Small intestine (tissue), 16 donors: ENCODE measurements at places on chromosomes 7 and 10. TPM values are rescaled to one million over a fixed set of nuclear protein-coding genes. Genes with fewer than 3 reads are reported as not detected.

DNA sequence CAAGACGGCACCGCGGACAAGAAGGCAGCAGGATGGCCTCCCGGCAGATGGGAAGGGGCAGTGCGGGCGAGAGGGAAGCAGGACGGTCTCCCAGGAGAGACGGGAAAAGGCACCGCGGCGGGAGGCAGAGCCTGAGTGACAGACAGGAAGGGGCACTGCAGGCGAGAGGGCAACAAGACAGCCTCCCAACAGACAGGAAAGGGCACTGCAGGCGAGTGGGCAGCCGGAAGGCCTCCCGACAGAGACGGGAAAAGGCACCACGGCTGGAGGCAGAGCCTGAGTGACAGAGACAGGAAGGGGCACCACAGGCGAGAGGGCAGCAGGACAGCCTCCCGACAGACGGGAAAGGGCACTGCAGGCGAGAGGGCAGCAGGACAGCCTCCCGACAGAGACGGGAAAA is 32.6 kb downstream of the ESYT2 start:
- H3K4me3 ChIP-seq, result no peak overlapping the region
- no peaks in the 10 kb centered on the region for H3K27me3 ChIP-seq
- H3K36me3 ChIP-seq, result peaks cover 6% of the 10 kb centered on the region
- no peak overlapping the region for H3K27ac ChIP-seq
- no peaks in the 10 kb centered on the region for H3K4me1 ChIP-seq

- no peak overlapping the region for H3K27ac ChIP-seq
- no peaks in the 10 kb centered on the region for H3K4me1 ChIP-seq
- H3K36me3 ChIP-seq, result no peaks in the 10 kb centered on the region
- no peak for DNase-seq
These were observed 219.5 kb upstream of the NRP1 start for GRCh38 chr10:33553748-33554571.

DNA sequence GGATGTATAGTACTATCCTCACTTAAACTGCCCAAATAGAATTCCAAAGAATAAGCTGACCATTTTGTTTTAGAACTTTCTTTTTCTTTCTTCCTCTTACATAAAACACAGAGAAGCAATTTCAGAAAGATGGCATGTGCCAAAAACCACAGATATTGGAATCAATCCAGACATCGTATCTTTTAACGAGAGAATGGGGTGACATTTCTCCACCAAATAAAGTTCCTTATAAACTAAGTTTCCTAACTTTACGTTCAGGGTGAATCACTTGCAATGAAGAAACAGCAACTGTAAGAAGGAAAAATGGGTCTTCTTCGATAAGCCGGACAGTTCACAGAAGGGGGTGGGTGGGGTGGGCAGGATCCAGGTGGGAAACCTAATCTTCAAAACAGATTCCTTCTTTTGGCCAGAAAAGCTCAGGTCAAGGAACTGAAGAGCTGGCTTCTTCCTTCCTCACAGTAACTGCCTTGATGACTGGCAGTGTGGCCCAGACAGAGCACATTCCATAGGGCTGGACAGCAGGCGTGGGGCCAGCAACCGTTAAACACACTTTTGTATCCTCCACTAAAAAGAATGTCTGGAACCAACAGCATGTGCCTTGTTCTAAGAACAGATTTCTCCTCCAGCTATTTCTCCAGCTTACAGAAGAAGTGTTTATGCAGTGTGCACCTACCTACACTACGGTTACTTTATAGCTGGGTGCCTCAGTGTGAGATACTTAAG is 31.5 kb downstream of the CREB3L2 start:
- H3K27ac ChIP-seq, result no peak overlapping the region
- peaks cover 2% of the 10 kb centered on the region for H3K4me1 ChIP-seq
- H3K4me3 ChIP-seq, result no peak overlapping the region
- DNase-seq, result no peak
- H3K27me3 ChIP-seq, result no peaks in the 10 kb centered on the region

DNA sequence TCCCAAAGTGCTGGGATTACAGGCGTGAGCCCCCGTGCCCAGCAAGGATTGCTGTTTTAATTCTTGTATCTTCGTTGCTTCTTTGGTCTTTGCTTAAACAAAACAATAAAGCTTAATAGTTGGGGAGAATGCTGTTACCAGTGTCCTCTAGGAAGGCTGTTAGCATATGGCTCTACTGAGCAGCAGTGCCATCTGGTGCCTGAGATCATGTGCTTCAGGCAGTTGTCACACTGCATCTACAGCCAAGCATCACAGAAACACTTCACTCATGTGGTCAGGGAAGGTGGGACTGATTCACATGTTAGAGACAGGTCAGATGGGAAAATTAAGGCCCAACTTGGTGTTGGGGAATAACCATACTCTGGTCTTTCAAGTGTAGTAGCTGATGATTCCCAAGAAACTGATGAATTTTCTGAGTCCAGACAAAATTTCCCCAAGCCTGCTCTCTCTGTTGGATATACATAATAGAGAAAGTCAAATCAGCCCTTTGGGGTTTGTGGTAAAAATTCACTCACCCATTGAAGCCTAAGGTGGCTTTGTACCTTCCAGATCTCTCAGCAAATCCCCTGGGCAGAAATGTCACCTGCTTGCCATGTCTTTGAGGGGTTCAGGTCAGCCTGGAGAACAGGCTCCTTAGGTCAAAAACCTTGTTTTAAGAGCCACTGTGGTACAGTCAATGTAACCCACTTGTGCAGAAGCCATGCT is 28.4 kb downstream of the UBE2D4 start:
- peaks cover 32% of the 10 kb centered on the region for H3K36me3 ChIP-seq
- no peaks in the 10 kb centered on the region for H3K27me3 ChIP-seq
- peak; percentile 68 for DNase-seq
- no peaks in the 10 kb centered on the region for H3K4me1 ChIP-seq
- H3K4me3 ChIP-seq, result no peak overlapping the region

- H3K27ac ChIP-seq, result no peak overlapping the region
- no peaks in the 10 kb centered on the region for H3K36me3 ChIP-seq
- no peak overlapping the region for H3K4me3 ChIP-seq
- DNase-seq, result no peak
- no peaks in the 10 kb centered on the region for H3K4me1 ChIP-seq
- H3K27me3 ChIP-seq, result peaks cover 5% of the 10 kb centered on the region
These were observed 179.0 kb downstream of the DGKI start for GRCh38 chr7:137667633-137668387.

- H3K27me3 ChIP-seq, result no peaks in the 10 kb centered on the region
- H3K4me3 ChIP-seq, result no peak overlapping the region
- H3K36me3 ChIP-seq, result no peaks in the 10 kb centered on the region
- H3K4me1 ChIP-seq, result no peaks in the 10 kb centered on the region
These were observed 36.2 kb downstream of the RAMP3 start for GRCh38 chr7:45193828-45194227.

GRCh38 chr7:47370461-47371042 is 211.4 kb downstream of the TNS3 start:
- DNase-seq, result no peak
- peaks cover 7% of the 10 kb centered on the region for H3K36me3 ChIP-seq
- H3K27me3 ChIP-seq, result no peaks in the 10 kb centered on the region

DNA sequence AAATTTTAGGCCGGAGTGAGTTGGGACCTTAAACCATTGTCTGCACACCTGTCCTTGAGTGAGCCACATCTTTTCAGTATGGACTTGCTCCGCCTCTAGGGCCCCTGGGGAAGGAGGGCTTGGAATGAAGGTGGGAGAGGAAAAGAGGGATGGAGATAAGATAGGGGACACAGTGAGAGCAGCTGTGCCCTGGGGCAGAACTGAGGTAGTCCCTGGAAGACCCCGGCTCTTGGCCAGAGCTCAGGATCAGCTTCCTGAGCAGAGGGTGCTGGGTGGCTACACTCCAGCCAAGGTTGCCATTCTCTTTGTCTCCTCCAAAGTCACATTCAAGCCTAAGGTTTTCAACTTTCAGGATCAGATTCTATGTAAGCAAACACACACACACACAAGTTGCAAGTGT is 82.0 kb downstream of the MKI67 start:
- no peak for DNase-seq
- no peak overlapping the region for H3K4me3 ChIP-seq
- H3K27ac ChIP-seq, result no peak overlapping the region
- H3K4me1 ChIP-seq, result peaks cover 4% of the 10 kb centered on the region
- H3K27me3 ChIP-seq, result no peaks in the 10 kb centered on the region
- no peaks in the 10 kb centered on the region for H3K36me3 ChIP-seq

- H3K27ac ChIP-seq, result peak overlapping the region; percentile 78
- H3K4me3 ChIP-seq, result no peak overlapping the region
- DNase-seq, result no peak
- H3K36me3 ChIP-seq, result no peaks in the 10 kb centered on the region
These were observed 1.8 kb downstream of the MMRN2 start for GRCh38 chr10:86955501-86956194.

DNA sequence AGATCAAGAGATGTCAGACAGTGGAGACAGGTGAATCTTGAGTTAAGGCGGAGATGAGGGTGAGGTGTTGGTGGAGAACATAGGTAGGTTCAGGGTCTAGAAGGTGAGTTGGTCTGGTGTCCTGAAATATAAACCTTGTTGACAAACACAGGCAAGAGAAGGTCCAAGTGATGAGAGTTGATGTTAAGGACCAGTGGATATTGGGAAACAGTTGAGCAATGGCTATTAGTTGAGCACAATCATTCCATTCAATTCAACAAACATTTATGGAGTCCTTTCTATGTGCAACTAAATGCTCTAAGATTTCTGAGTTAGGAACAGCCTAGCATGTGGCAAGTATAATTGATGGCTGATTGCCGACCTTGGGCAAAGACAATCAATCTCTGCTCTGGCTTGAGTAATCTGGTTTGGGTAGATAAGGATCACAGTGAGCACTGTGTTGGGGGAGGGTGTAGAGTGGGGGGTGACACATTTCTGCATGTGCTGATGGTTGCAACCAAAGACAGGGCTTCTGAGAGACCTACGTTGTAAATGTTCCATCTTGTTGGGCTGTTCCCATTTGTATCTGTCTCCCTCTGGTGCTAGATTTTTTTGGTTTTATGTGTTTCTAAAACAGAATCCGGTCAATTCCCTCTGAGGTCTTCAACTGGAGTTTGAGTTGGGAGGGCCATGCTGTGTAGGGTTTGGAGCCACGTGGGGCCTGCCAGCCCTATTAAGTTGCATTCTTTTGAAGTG is 201.1 kb downstream of the BAMBI start:
- H3K36me3 ChIP-seq, result no peaks in the 10 kb centered on the region
- DNase-seq, result no peak
- H3K4me1 ChIP-seq, result no peaks in the 10 kb centered on the region
- no peak overlapping the region for H3K4me3 ChIP-seq

GRCh38 chr10:24385776-24386175 is 176.8 kb downstream of the KIAA1217 start:
- H3K4me1 ChIP-seq, result peaks cover 25% of the 10 kb centered on the region
- DNase-seq, result no peak
- H3K27me3 ChIP-seq, result no peaks in the 10 kb centered on the region
- H3K27ac ChIP-seq, result no peak overlapping the region
- no peaks in the 10 kb centered on the region for H3K36me3 ChIP-seq
- H3K4me3 ChIP-seq, result no peak overlapping the region

- H3K4me3 ChIP-seq, result no peak overlapping the region
- no peak for DNase-seq
- peaks cover 15% of the 10 kb centered on the region for H3K4me1 ChIP-seq
- H3K27me3 ChIP-seq, result no peaks in the 10 kb centered on the region
These were observed 34.1 kb upstream of the RET start for GRCh38 chr10:43042503-43043341.

DNA sequence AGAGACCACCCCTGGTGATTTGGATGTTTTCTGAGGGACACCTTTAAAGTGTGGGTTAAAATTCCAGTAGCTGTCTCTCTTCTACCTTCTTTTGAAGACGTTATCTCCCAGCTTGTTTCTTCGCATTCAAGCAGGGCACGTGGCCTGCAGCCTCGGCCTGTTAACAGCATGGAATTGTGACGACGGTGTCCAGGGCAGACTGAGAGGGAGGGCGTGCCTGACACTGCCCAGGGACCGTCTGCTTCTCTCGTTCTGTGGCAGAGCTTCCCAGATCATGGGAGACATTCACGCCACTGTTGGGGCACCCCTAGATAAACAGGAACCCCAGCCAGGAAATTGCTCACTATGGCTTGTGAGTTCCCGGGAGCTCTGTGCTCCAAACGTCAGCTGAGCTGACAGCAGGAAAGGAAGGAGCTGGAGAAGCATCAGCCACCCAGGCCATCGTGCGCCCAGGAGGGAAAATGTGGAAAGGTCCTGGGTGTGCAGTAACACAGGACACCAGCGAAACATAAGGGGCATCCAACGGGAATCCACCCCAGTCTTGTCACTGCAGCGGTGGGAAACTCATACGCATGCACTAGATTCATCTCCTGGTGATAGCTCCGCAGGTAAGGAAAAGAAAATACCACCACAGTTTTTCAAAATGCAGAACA is 41.1 kb upstream of the RBM33 start:
- DNase-seq, result no peak
- H3K4me3 ChIP-seq, result no peak overlapping the region
- no peaks in the 10 kb centered on the region for H3K36me3 ChIP-seq
- H3K4me1 ChIP-seq, result no peaks in the 10 kb centered on the region
- H3K27me3 ChIP-seq, result no peaks in the 10 kb centered on the region

DNA sequence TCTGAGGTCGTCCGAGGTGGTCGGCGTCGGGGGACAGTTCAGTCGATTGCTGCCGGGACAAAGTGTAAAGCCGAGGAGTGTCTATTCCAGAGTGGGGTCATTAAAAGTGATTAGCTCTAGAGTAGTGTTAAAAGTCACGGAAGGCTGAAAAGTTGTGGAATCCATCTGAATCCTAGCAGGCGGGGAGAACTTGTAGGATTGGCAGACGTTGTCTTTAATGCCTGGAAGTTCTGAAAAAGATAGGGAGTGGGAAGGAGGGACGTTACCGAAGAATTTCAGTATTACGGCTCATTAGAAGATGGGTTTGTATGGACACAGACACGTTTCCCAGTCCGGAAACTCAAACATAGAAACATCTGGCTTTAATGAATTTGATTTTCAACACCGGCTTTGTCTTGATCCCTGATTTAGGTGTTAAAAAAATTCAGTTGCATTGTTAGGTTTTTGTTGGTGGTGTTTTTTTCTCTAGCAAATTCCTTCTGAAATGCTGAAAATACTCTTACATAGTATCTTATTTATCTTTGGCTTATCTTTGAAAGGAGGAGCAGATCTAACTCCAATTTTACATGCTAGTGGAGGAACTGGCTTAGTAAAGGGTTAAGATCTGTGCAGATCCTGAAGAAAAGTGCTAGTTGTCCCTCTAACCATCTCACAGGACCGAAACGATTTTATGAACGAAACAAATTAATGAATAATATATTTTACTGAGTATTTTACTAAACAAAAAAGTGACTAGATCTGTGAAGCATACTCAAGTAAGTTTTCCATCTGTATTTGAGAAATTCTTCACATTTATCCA is 900 bp downstream of the MKLN1 start:
- H3K27me3 ChIP-seq, result no peaks in the 10 kb centered on the region
- H3K4me3 ChIP-seq, result peak overlapping the region; percentile 98
- peaks cover 8% of the 10 kb centered on the region for H3K36me3 ChIP-seq
- peaks cover 7% of the 10 kb centered on the region for H3K4me1 ChIP-seq

- no peaks in the 10 kb centered on the region for H3K27me3 ChIP-seq
- DNase-seq, result no peak
- H3K4me1 ChIP-seq, result peaks cover 2% of the 10 kb centered on the region
- no peak overlapping the region for H3K4me3 ChIP-seq
These were observed 258.1 kb downstream of the KLF6 start for GRCh38 chr10:3526727-3527501.

GRCh38 chr7:22481726-22482125 is 18.3 kb downstream of the STEAP1B start:
- H3K27ac ChIP-seq, result no peak overlapping the region
- DNase-seq, result peak; percentile 33
- H3K36me3 ChIP-seq, result no peaks in the 10 kb centered on the region
- no peaks in the 10 kb centered on the region for H3K4me1 ChIP-seq
- H3K27me3 ChIP-seq, result peaks cover 3% of the 10 kb centered on the region
- H3K4me3 ChIP-seq, result no peak overlapping the region

GRCh38 chr7:49279891-49280290 is 355.5 kb downstream of the CDC14C start:
- no peaks in the 10 kb centered on the region for H3K27me3 ChIP-seq
- no peak for DNase-seq
- no peak overlapping the region for H3K4me3 ChIP-seq
- no peaks in the 10 kb centered on the region for H3K36me3 ChIP-seq

The ELN gene
- polyA plus RNA-seq, result 87.5 TPM

The RHOBTB1 gene
- polyA plus RNA-seq, result 2.0 TPM

The GIMAP8 gene
- polyA plus RNA-seq, result 3.0 TPM

The PHYH gene
- polyA plus RNA-seq, result 63.0 TPM

The GBX1 gene
- 0.06 TPM for polyA plus RNA-seq
